ENCODE measurements at places on chromosomes 3 and 15.

- no peak for DNase-seq
These were observed at the start of gene PLA1A for GRCh38 chr3:119597548-119598288. Gene PLA1A, plus strand, starts transcription at chr3:119597885. Its CDS starts 29 bp downstream, at chr3:119597914.

- DNase-seq = no peak
These were observed 695.2 kb downstream of the TUSC7 start for GRCh38 chr3:117404730-117405129.

DNA sequence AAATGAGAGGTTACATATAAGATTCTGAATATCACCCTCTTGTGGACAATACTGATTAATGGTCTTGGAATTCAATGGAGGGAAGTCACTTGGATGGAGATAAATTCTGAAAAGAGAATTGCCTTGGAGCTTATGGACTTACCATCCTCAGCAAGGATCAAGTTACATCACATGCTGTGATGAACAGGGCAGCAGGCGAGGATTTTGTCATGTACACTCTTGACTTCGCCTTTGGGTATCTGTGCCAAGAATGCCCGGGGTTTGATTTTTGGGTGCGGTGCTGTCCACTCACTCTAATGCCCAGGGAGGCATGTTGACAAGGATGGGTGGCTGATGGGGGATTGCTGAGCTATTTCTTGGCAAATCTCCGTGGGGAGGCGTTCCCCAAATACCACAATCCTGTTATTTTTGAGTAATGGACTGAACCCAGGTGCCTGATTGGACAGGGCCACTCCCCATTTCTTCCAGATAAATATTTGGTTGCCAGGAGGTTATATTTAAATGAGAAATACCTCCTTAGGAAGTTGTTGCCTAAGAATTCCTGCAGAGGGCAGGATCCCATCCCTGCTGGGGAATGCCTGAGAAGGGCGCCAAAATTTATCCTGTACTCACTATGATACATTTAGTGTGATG is 96.3 kb downstream of the TPRG1 start:
- DNase-seq = no peak

GRCh38 chr15:89500397-89501270 is 4.3 kb upstream of the RHCG start:
- no peak for DNase-seq

Measured in GM19239 (cell line).